Thoracic aorta (tissue), 2 donors: ENCODE measurements at places on chromosomes 13 and 19.

GRCh38 chr13:80001510-80001842 lies 339.4 kb downstream of the SPRY2 start:
- DNase-seq = no peak

DNA sequence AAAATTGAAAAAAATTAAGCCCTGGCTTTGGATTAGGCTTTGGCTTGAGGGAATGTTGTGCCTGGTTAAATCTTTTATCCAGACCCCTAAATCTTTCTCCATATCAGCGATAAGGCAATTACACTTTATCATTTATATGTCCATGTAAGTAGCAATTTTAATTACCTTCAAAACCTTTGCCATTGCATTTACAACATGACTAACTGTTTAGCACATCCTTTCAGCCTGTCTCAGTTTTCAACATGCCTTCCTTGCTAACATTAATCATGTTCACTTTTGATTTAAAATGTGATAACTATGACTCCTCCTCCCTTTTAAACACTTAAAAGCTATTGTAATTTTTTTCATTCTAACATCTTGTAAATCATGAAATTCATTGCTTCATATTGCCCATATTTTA lies 583.7 kb downstream of the SLITRK1 start:
- DNase-seq = no peak

- DNase-seq = no peak
Measured at GRCh38 chr13:106690779-106691178, 122.8 kb upstream of the ARGLU1 start.

- no peak for DNase-seq
Measured at GRCh38 chr13:36913463-36913862, 6.6 kb downstream of the SMAD9 start.

- DNase-seq = no peak
Measured at GRCh38 chr13:113414335-113414734, 39.0 kb downstream of the ADPRHL1 start.

GRCh38 chr13:51758691-51759090 lies 45.3 kb downstream of the DHRS12 start:
- DNase-seq = no peak
